Metanephros (tissue), 2 donors: ENCODE measurements at places on chromosomes 2 and 18. TPM values are rescaled to one million over a fixed set of nuclear protein-coding genes. Genes with fewer than 3 reads are reported as not detected.

PRSS56 gene
- total RNA-seq: 0.18 TPM

HS6ST1 gene
- total RNA-seq: 115 TPM

STEAP3 gene
- total RNA-seq: 9.1 TPM

GBX2 gene
- 0.35 TPM for total RNA-seq

RELCH gene
- total RNA-seq: 43.2 TPM

IL36G gene
- not detected for total RNA-seq

DES gene
- total RNA-seq: 582 TPM

HRH4 gene
- 0.23 TPM for total RNA-seq

AOX1 gene
- total RNA-seq: 2.8 TPM

TTN gene
- 416 TPM for total RNA-seq

LYPD1 gene
- total RNA-seq: 57.0 TPM

UCN gene
- 2.5 TPM for total RNA-seq
